ENCODE measurements at places on chromosomes 6 and 20. TPM values are rescaled to one million over a fixed set of nuclear protein-coding genes. Genes with fewer than 3 reads are reported as not detected.

GRCh38 chr6:149061930-149062329 lies 255.6 kb upstream of the TAB2 start:
- no peak overlapping the region for H3K4me3 ChIP-seq
- no peaks in the 10 kb centered on the region for H3K36me3 ChIP-seq
- H3K27ac ChIP-seq, result no peak overlapping the region
- DNase-seq, result no peak
- peaks cover 12% of the 10 kb centered on the region for H3K4me1 ChIP-seq

- H3K4me3 ChIP-seq, result no peak overlapping the region
- peaks cover 43% of the 10 kb centered on the region for H3K4me1 ChIP-seq
- no peak for DNase-seq
- H3K27ac ChIP-seq, result no peak overlapping the region
These were observed 614.5 kb downstream of the PKHD1 start for GRCh38 chr6:51472745-51473487.

DNA sequence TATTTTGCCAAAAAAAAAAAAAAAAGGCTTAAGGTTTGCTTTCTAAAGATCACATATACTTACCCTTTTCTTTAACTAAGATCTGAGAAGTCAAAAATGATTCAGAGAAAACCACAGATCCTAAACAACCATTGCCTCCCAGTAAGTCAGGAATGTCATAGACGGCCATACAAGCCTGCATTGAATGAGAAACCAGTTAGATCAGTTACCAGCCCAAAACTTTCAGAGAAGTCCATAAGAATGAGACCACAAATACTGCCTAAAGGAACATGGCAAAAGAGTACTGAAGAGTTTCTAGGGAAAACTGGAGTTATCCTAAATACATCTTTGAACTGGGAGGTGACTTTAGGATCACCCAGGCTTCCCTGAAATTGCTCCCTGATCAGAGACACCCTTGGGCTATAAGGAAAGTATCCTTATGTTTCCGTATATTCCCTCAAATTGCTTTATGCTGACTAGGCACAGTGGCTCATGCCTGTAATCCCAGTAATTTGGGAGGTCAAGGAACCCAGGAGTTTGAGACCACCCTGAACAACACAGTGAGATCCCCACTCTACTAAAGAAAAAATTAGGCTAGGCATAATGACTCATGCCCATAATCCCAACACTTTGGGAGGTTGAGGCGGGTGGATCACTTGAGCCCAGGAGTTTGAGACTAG lies 79.4 kb upstream of the SLC4A11 start:
- no peaks in the 10 kb centered on the region for H3K4me1 ChIP-seq
- DNase-seq, result no peak
- no peaks in the 10 kb centered on the region for H3K36me3 ChIP-seq

DNA sequence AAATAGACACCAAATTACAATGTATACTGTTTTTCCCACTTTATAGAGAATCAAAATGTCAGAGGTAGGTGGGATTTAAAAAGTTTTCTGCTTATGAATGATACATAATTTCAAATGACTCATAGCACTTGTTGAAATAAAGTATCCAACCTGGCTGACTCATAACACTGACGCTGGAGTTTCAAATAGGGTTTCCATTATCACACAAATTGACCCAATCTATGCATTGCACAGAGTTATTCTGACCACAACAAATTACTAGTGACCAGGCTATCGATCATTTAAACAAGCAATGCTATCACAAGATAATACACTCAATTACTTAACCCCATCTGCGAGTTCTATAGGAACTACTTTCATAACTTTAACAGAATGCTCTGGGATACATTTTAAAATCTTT lies 31.9 kb upstream of the PRELID3B start:
- no peaks in the 10 kb centered on the region for H3K4me1 ChIP-seq
- DNase-seq, result no peak
- H3K4me3 ChIP-seq, result no peak overlapping the region
- peaks cover 29% of the 10 kb centered on the region for H3K27me3 ChIP-seq
- no peak overlapping the region for H3K27ac ChIP-seq
- no peaks in the 10 kb centered on the region for H3K36me3 ChIP-seq

GRCh38 chr6:165872811-165873210 lies 209.8 kb upstream of the PDE10A start:
- peaks cover 4% of the 10 kb centered on the region for H3K4me1 ChIP-seq
- no peaks in the 10 kb centered on the region for H3K36me3 ChIP-seq
- no peak overlapping the region for H3K27ac ChIP-seq

DNA sequence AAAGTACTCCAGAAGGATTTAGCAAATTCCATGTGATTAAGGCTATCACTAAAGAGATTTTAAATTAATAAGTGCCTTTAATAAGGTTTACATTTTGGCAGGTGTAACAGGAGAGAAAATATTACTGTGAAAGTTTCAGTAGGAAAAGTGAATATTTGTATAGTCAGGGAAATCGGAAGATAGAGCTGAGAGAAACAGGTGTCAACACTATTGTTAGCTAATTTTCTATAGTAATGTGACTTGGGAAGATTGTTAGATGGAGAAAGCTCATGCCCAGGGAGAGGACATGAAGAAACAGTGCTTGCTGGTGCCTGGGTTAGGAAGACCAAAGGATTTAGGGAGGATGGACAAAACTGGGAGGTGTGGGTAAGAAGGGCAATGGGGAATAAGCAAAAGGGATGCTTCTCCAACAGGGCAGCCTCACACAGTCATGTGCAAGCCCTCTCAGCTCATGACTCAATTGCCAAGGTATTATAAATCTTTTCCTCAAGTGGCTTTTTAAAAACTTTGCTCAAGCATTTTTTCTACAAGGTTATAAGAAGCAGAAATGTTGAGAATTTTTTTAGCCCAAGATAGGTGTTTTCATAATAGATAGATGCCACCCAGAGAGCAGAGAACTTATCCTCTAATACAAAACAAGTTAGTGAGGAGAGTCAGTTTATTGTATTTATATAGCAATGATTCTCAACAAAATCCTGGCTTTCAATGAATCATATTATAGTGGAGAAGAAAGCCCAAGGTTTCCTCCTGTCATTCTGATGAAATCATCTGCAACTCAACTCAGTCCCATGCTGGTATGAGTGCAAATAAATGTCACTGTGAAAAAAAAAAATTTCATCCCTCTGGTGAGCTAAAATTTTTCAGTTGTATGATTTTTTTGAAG lies 325.2 kb upstream of the NT5E start:
- H3K36me3 ChIP-seq, result no peaks in the 10 kb centered on the region
- H3K4me1 ChIP-seq, result no peaks in the 10 kb centered on the region
- H3K27me3 ChIP-seq, result no peaks in the 10 kb centered on the region
- DNase-seq, result no peak
- no peak overlapping the region for H3K4me3 ChIP-seq
- no peak overlapping the region for H3K27ac ChIP-seq

GRCh38 chr6:34973547-34974248 lies 84.6 kb downstream of the ANKS1A start:
- DNase-seq, result no peak
- H3K27ac ChIP-seq, result no peak overlapping the region
- H3K4me3 ChIP-seq, result no peak overlapping the region
- H3K36me3 ChIP-seq, result no peaks in the 10 kb centered on the region

GRCh38 chr6:149636124-149636523 lies 12.4 kb downstream of the KATNA1 start:
- no peaks in the 10 kb centered on the region for H3K27me3 ChIP-seq
- DNase-seq, result no peak
- H3K4me1 ChIP-seq, result no peaks in the 10 kb centered on the region
- no peak overlapping the region for H3K4me3 ChIP-seq
- no peak overlapping the region for H3K27ac ChIP-seq

DNA sequence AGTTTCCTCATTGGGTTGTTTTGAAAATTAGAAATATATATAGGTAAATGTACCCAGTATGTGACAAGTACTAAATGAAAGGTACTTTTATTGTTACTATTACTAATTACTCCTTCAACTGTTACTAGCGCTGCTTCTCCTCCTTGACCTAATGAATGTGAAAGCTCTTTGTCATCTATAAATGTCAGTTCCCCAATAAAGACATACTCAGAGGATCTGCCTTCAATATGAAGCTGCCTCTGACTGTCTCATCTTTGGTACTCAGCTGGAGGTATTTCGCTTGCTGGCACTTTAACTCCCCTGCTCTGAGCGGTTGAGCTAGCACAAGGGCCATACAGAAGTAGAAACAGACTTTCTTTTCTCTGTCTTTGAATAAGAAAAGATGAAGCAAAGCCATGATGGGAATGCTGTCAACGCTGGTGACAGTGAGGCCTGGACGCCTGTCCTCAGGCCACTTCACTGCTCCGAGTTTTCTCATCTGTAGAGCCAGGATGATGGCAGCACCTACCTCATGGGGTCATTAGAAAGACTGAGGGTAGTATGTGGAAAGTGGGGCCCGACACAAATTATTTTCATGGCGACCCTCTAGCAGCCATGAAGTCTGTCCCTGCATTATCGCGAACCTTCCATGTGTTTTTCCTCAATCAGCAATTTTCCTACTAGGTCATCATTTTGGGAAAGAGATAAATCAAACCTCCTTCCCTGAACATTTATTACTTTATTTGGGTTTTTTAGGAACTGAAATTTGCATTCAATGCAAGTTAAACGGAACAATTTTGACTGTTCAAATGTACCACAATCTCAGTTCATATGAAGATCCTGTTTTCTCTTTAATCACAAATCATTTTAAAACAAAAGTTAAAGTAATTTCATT lies 55.9 kb upstream of the SNX9 start:
- H3K4me1 ChIP-seq, result no peaks in the 10 kb centered on the region
- no peak overlapping the region for H3K4me3 ChIP-seq
- no peaks in the 10 kb centered on the region for H3K27me3 ChIP-seq
- no peak for DNase-seq
- no peak overlapping the region for H3K27ac ChIP-seq

DNA sequence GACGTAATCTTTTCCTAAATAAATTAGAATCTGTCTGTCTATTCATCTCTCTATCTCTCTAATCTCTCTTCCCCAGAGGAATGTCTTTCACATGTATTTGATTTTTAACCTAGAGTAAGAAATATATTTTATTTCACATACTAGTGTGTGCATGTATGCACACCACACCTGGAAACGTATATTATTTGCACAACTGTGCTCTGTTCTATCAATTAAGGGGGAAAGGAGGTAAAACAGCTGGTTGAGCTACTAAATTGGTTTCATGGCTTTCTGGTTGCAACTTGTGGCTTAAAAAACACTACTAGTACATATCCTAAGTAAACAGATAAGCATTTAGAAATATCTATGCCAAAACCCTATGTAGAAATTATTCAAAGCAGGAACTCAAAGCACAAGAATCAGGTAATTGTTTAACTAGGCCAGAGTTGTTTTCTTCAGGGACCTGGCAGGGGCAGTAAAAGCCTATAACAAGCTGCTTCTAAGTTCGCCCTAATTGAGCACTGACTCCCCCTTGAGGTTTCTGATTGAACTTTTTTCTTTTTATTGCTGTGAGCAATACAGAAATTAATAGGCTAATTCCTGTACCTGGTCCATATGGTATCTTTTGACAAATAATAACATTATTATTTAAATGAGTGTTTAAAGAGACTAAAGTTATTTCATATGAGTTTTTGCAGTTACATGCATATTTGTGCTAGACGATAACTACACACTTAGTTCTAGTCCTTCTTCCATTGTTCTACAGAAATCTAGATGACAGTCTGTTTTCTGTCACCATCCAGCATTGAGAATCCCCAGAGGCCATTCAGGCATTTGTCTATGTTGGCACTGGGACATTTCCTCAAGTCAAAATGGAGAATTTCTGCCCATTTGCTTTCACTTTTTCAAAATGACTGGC lies 88.6 kb downstream of the MCHR2 start:
- H3K27ac ChIP-seq, result no peak overlapping the region
- no peaks in the 10 kb centered on the region for H3K4me1 ChIP-seq
- H3K4me3 ChIP-seq, result no peak overlapping the region
- peak; percentile 66 for DNase-seq
- H3K36me3 ChIP-seq, result no peaks in the 10 kb centered on the region
- no peaks in the 10 kb centered on the region for H3K27me3 ChIP-seq

DNA sequence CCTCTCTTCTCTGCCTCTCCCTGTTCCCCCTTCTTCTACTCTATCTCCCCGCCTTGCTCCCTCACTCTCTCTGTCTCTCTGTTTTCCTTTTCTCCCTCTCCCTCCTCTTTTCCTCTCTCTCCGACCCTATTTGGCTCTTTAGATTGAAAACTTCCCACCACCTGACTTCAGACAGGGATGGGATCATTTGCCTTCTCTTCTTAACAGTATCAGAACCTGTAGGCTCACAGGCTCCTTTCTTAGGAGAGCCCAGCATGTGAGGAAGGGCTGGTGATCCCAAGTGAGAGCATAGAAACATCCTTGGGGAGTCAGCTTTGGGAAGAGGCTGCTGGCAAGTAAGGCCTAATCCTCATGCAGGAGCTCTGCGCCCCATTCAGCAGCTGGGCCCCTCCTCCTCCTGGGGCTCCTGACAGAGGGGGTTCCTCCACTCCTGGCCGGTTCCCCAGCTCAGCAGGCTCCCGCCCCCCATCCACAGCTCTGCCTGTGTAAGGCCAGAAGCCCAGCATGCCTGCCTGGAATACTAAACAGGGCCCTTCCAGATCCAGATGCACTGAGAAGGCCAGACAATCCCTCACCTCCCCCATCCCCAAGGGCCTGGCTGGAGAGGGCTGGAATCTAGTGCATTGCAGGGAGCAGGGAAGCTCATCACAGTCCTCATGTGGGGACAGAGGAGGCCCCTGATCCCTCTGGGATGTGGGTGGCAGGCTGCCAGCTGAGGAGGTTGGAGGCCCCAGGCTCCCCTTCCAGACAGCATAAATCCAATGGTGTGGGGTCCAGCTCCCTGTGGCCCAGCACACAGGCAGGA lies 93.4 kb downstream of the PTPRT start:
- H3K36me3 ChIP-seq, result no peaks in the 10 kb centered on the region
- peaks cover 4% of the 10 kb centered on the region for H3K4me1 ChIP-seq
- DNase-seq, result peak; percentile 25
- no peak overlapping the region for H3K27ac ChIP-seq
- H3K4me3 ChIP-seq, result no peak overlapping the region
- H3K27me3 ChIP-seq, result no peaks in the 10 kb centered on the region

DNA sequence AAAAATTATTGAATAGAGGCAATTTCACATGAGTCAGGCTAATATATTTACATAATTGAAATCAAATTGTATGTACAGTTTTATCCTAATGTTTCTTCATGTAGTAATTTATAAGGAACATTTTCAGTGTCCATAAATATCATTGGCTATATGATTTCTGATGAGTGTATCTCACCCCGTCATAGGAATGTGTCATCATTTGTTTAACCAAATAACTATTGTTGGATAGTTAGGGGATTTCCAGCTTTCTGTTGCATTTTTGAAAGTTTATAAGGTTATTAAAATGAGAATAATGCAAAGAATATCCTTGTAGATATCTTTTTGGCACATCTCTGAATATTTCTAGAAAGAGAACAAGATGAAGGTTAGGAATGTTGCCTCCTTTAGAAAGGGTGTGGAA lies 39.0 kb downstream of the SYTL3 start:
- H3K36me3 ChIP-seq, result no peaks in the 10 kb centered on the region
- no peaks in the 10 kb centered on the region for H3K27me3 ChIP-seq
- H3K27ac ChIP-seq, result no peak overlapping the region
- no peaks in the 10 kb centered on the region for H3K4me1 ChIP-seq
- no peak for DNase-seq
- no peak overlapping the region for H3K4me3 ChIP-seq

The TUBB1 gene
- total RNA-seq, result not detected

The DYNLT2 gene
- total RNA-seq, result 4.7 TPM

The LTA gene
- total RNA-seq, result not detected

The MTFR2 gene
- 6.2 TPM for total RNA-seq

The INSM1 gene
- total RNA-seq, result 0.28 TPM

The CGA gene
- not detected for total RNA-seq

The BTNL2 gene
- not detected for total RNA-seq

The SMIM8 gene
- total RNA-seq, result 18.7 TPM

Measured in neural progenitor cell (in vitro differentiated cells).